ENCODE measurements at places on chromosomes 13 and 19.

DNA sequence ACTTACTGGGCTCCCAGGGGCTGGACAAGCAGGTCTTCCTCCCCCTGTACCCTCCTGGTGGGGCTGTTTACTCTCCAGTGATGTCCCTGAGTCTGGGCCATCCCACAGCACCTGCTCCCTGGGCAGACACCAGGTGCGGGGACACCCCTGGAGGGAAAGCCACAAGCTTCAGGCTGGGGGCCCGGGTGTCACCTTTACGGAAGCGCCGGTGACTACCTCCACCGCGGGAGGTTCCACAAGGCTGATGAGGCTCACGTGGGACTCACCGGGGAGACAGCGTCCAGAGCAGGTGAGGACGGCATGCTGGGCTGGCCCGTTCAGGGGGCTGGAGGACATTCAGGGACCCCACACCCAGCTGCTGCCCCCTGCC, 24.9 kb downstream of the NFILZ start:
- peak; percentile 51 for DNase-seq

GRCh38 chr19:709965-710571, 1.3 kb downstream of the PALM start:
- DNase-seq: no peak

DNA sequence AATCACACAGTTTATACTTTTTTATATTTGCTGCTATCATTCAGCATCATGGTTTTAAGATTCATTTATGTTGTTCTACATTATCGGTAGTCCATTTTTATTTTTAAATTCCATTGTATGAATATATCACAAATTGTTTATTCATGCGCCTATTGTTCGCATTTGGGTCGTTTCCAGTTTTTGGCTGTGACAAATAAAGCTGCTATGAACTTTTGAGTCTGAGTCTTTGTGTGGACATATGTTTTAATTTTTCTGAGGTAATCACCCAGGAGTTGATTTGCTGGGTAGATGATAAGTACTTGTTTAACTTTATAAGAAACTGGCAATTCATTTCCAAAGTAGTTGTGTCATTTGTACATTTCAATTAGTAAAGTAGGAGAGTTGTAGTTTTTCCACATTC, 74.2 kb upstream of the CSNK1A1L start:
- no peak for DNase-seq

DNA sequence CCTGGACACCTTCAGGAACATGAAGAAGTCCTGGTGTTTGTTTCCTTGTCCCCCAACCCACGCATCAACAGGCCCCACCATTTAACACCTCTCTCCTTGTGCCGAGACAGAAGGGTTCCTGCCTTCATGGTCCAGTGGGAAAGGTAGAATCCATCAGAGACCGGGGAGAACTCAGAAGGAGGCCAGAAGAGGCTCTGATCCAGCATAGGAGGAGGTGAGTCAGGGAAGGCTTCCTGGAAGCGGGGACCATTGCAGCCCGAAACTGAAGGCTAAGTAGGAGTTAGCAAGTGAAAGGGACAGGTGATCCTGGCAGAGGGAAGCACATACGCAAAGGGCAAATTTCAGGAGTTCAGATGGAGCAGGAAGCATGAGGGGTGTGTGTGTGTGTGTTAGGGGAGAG, 484 bp downstream of the ICAM3 start:
- no peak for DNase-seq

- DNase-seq: no peak
These were observed 146.4 kb upstream of the VSTM2B start for GRCh38 chr19:29379257-29380021.

DNA sequence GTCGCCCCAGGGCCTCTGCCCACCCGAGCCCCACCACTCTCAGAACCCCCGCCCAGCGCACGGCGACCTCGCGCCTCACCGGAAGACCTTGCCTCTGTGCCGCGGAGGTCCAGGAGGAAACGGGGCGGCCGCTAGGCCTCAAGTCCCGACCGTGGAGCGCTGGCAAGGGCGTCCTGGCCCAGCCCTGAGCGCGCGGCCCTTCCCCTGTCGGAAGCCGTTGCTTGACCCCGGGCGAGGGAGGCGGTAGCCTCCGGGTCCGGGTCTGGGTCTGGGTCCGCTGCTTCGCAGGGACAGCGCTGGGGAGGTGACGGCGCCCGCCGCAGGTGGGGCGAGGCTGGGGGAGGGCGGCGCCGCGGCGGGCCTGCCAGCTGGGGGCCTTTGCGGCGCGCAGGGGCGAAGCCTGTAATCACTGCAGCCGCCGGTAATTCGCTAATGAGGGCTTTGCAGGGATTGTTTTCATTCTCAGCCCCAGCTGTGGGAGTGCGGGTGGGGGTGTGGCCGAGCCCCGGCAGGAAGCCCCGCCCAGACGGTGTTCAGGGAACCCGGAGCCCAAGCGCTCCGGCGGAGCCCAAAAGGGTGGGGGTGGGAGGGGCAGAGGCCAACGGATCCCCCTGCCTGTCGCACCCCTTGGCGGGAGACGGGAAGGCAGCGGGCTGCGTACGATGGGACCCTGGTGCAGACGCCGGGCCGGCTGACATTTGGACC, 8.6 kb downstream of the C19orf25 start:
- no peak for DNase-seq

GRCh38 chr19:40453151-40453735, 9.1 kb upstream of the SERTAD3 start:
- DNase-seq: no peak

GRCh38 chr19:48858984-48859710, 9.3 kb downstream of the PLEKHA4 start:
- peak; percentile 86 for DNase-seq

DNA sequence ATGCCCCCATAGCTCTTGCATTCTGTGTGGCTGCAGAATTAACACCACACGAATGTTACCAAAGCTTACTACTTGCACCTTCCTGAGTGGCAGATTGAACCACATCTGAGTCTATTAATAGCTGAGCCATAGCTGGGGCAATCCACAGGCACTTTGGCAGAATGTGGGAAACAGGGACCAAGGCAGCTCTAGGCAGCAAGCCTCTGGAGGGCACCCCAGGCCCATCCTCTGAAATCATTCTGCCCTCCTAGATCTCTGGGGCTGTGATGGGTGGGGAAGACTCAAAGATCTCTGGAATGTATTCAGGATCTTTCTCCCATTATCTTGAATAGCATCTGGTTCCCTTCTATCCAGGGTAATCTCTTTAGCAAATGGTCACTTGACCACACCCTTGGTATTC, 139.3 kb downstream of the TNFRSF19 start:
- DNase-seq: no peak

- DNase-seq: no peak
These were observed 4.3 kb downstream of the NANOS3 start for GRCh38 chr19:13881251-13881691.

GRCh38 chr19:56838024-56838908, 2.3 kb downstream of the PEG3 start:
- DNase-seq: peak; percentile 84

- DNase-seq: peak; percentile 47
These were observed 2144.2 kb downstream of the PCDH9 start for GRCh38 chr13:65085977-65086376.

DNA sequence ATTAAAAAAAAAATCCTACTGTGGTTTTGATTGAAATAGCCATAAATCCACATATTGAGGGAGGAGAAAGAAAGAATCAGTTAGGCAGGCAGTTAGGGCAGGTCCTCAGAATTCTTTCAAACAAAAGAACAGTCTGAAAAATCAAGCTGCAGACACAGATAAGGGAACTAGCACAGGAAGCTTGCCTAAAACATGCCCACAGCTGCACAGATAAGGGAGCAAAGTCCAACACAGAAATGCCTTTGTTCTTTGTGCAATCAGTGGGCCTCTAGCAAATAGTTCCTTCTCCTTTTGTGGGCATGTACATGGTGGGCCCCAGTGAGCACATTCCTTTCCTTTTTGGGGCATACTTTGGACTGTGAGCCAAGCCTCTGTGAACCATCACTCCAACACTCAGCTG, 42.7 kb downstream of the UTP14C start:
- no peak for DNase-seq

- DNase-seq: no peak
These were observed 12.1 kb upstream of the LGALS16 start for GRCh38 chr19:39643591-39643990.

GRCh38 chr19:13152356-13152973, 2.3 kb downstream of the IER2 start:
- DNase-seq: no peak

DNA sequence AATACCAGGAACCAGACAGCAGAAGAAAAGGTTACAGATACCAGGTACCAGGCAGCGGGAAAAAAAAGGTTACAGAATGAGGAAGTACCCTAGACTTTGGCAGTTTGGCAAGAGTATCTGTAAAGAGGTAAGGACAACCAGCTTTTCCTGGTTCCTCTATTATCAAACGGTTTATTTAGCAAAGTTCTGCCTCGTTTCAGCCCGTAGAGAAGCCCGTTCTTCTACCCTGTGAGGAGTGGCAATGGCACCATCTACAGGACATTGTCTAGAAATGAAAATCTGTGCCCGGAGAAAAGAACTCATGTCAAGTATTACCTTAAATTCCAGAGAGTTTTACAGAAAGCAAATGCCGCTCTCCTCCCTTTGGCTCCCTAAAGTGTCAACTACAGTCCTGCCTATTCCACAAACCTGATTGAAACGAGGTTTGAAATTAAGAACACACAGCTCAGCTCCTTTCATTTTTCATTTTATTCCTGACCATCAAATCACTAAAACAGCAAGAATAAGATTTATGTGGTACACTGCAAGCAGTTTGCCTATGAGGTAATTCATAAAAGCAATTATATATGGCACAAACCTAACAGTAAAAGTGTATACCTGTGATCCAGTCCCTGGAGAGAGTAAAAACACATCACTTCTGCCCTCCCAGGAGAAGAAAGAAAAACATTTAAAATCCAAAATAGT, 226.3 kb downstream of the SLC7A1 start:
- no peak for DNase-seq

DNA sequence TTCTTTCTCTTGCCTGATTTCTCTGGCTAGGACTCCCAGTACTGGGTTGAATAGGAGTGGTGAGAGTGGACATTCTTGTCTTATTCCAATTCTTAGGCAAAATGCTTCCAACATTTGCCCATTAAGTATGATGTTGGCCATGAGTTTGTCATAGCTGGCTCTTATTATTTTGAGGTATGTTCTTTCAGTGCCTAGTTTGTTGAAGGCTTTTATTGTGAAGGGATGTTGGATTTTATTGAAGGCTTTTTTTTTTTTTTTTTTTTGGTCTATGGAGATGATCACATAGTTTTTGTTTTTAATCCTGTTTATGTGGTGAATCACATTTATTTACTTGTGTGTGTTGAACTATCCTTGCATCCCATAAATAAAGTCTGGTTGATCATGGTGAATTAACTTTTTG, 19.8 kb downstream of the NHLRC3 start:
- DNase-seq: no peak

- DNase-seq: no peak
These were observed 17.7 kb upstream of the POU4F1 start for GRCh38 chr13:78620936-78621470.

GRCh38 chr19:45405435-45406225, 761 bp upstream of the PPP1R13L start:
- peak; percentile 95 for DNase-seq

DNA sequence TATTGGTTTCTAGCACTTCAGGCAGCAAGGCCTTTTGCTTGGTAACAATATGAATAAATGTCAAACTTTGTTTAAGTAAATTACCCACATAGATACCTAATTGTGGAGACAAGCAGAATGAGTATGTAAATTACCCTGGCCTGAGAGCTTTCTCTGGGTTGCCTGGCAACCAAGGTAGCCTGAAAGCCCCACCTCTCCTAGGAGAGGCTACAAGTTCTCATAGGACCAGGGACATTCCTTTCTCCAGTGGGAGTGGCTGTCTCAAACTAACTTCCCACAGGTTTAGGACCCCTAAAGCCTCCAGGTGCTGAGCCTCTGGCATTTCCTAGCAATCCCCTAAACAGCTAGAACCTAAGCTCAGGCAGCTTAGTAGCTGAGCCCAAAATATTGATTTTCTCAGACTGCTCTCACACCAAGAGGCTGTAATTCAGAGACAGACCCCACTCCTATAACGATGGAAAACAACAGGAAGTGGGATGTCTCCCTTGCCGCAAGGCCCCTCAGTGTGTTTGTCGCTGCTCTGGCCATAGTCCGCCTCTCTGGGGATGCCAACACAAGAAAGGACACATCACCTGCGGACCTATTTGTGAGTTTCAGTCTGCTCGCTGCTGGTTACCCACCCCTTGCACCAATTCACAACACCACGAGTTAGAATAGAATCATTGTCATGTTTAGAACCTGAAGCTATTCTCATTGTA, 207.3 kb downstream of the DLEU7 start:
- no peak for DNase-seq

GRCh38 chr19:55284405-55285058, 735 bp downstream of the BRSK1 start:
- DNase-seq: no peak

- DNase-seq: no peak
These were observed 2.2 kb downstream of the ARRDC2 start for GRCh38 chr19:18010149-18010548.

All from upper lobe of right lung (tissue), 1 donor.